ENCODE measurements at places on chromosomes 6 and 20.
A peak's percentile ranks its signal among the peaks of the same experiment; 100 is the strongest.

GRCh38 chr6:72374857-72375256 is 247.0 kb upstream of the KCNQ5 start:
- no peak for DNase-seq

GRCh38 chr6:138406443-138406842 is 2.4 kb downstream of the HEBP2 start:
- no peak for DNase-seq

GRCh38 chr20:58150772-58151171 is 77.7 kb downstream of the ANKRD60 start:
- no peak for DNase-seq

- DNase-seq, result no peak
These were observed at the start of gene TLDC2 for GRCh38 chr20:36875702-36876472. TSS of gene TLDC2 (plus strand) at chr20:36876138. CDS start at chr20:36876175, 37 bp downstream.

DNA sequence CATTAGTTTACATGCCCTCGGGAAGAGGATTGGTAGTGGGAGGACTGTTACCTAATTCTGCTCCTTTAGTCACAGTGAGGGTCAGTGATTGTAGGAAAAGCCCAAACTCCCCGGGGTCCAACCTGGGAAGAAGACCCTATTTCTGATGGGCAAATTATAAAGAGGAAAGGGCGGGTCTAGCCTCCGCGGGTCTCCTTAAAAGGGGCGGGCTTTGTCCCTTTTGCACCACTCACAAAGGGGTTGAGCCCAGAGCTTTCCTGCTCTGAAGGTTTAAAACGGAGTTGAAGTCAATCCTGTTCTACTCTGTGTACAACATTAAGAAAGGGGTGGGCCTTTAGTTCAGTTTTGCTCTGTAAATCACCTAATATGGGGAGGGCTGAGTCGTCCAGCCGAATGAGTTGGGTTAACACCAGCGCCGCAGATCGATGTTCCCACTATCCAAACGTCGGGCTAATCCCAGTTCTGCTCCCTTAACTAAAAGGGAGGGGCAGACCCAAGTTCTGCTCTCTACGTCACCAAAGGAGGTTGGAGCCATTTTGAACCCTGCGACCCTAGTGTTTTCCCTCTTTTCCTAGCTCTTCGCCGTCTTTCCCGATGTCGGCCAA is 920 bp upstream of the RNF5 start:
- peak; percentile 47 for DNase-seq

- no peak for DNase-seq
These were observed 26.4 kb downstream of the ANKRD60 start for GRCh38 chr20:58202044-58202443.

- DNase-seq, result no peak
These were observed 230.7 kb upstream of the THEMIS start for GRCh38 chr6:128131566-128131965.

- DNase-seq, result no peak
These were observed 6.1 kb downstream of the DDX39B start for GRCh38 chr6:31535538-31536324.

GRCh38 chr6:163147994-163148393 is 266.5 kb upstream of the QKI start:
- no peak for DNase-seq

DNA sequence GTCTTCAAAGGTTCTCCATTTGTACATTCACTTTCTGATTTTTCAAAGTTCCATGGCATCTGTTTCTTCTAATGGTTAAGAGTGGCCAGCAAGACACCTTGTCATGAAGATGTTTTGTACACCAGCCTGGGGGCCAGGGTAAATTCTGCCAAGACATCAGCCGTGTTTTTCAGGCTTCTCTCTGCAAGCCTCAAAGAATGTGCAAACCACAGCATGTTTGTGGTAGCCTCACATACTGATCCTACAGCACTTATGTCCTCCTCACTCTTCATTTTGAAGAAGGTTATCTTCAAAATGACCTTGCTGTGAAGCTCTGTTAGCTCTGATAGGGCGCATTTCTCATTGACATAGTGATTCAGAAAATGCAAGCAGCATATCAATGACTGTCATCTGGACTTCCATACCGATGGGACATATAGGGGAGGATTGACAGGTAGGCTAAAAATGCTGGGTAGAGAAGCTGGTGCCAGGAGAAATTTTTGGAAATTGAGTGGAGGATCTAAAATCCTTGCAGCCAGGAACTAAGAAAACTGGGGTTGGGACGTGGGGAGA is 59.3 kb upstream of the SPTLC3 start:
- DNase-seq, result no peak

GRCh38 chr6:137269803-137270202 is 50.6 kb upstream of the IFNGR1 start:
- DNase-seq, result no peak

- DNase-seq, result no peak
These were observed 327.3 kb upstream of the RNF24 start for GRCh38 chr20:4342609-4343008.

GRCh38 chr20:24488800-24489175 is 19.4 kb downstream of the SYNDIG1 start:
- DNase-seq, result no peak

DNA sequence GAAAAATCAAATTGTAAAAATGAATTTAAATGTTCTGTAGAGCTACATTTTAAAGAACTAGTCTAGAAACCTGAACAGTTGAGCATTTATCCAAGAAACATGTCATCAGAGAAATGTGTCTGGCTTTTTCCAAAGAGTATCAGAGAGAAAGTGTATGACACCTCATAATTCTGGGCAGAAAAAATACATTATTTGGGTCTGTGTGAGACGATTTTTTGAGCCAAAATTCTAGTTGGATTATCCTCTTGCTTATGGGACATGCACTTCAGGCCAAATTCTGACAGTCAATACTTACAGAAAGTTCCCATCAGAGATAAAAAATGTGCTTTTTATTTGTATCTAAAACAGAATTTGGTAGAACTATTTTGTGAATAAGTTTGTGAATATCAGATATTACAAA is 1242.7 kb downstream of the EPHA7 start:
- DNase-seq, result no peak

GRCh38 chr6:100512203-100512862 is 47.6 kb upstream of the SIM1 start:
- DNase-seq, result no peak

DNA sequence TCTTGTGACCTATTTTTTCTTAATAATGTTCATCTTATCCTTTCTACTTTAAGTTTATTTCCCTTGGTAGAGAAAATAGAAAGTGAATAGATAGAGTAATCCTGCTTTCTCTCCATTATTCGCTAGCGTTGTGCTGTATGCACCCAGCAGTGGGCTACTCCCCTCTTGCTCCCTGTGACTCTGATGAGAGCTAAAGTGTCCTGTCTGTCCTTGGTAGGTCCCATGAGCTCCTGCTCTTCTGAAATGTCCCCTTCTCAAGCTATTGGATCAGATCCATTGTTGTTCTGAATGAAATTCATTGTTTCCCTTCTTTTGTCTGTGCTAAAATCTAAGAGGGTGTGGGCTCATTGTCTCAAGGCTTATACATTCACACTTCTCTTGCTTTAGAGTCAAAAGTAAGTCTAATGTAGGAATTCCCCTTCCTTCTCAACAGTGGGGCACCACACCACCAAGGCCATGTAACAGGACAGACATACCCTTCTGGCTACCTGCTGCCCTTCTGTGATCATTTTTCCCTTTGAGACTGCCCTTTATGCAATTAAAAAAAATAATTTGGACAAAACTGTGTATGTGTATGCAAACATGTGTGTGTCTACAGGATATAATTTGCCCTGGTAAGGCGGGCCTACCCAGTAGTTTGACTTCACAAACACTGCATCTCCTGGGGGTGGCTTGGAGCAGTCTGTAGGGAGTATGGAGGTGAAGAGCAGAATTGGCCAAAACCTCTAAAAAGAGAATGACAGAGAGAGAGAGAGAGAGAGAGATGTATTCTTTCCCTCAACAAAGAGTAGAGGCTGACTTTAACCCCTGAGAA is 167.0 kb upstream of the MYLIP start:
- no peak for DNase-seq

DNA sequence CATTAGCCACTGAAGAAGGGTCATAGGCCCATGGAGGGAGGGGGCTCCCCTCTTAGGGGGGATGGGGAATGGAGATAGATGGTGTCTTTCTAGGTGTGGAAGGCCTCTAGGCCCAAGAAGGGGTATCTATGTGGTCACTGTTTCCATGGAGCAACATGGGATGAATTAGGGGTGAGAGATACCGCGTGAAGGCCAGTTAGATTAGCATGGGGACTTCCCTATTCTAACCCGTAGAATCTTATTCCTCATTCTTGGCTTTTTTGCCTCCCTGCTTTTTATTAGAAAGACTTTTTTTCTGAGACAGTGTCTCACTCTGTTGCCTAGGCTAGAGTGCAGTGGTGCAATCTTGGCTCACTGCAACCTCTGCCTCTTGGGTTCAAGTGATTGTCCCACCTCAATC is 3.2 kb downstream of the RAB44 start:
- DNase-seq, result no peak

DNA sequence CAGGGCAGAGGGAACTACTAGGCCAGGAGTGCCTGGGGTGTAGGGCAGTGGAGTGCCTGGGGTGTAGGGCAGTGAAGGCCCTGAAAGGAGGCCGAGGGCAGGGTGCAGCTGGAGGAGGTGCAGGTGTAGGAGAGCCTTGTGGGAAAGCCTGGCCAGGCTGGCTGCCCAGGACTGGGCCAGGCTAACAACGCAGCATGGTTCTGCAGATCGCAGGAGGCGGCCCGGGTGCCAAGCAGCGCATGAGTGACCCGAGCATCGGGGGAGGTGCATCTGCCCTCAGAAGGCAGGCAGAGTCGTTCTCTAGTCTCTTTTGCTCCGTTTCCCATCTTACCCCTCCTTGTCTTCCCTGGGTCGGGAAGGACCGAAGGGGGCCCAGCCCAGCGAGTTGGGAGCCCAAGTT is 151.5 kb upstream of the PHACTR3 start:
- no peak for DNase-seq

Data from stimulated activated naive CD8-positive, alpha-beta T cell treated with anti-CD3 and anti-CD28 coated beads, Interleukin-15, Interleukin-2, amounts not matched to agents 100 U/mL and 50 U/mL, for 24 hours (primary cell).